ENCODE measurements at places on chromosomes 7 and 10. TPM values are rescaled to one million over a fixed set of nuclear protein-coding genes. Genes with fewer than 3 reads are reported as not detected.

The SLC13A4 gene
- not detected for total RNA-seq

The OPN4 gene
- total RNA-seq = not detected

The PRR15 gene
- not detected for total RNA-seq

The TRIM73 gene
- total RNA-seq = 12.1 TPM

The CYP2C9 gene
- not detected for total RNA-seq

The CHPF2 gene
- total RNA-seq = 30.3 TPM

The CYP2C19 gene
- 0.19 TPM for total RNA-seq

The PTPN20 gene
- 0.99 TPM for total RNA-seq

The SPDYE5 gene
- total RNA-seq = not detected

The GBX1 gene
- not detected for total RNA-seq

The FAM25C gene
- total RNA-seq = not detected

The WDR86 gene
- total RNA-seq = 1.0 TPM

The CFAP70 gene
- total RNA-seq = 1.1 TPM

The ABCF2 gene
- 29.7 TPM for total RNA-seq

The SLC16A12 gene
- not detected for total RNA-seq

The POLR2J2 gene
- total RNA-seq = 23.4 TPM

The C10orf67 gene
- 0.39 TPM for total RNA-seq

The FAM237B gene
- total RNA-seq = not detected

The GALNT11 gene
- total RNA-seq = 16.9 TPM

The ANKRD1 gene
- total RNA-seq = not detected

The OR2A42 gene
- not detected for total RNA-seq

The LRRD1 gene
- total RNA-seq = not detected

The SH2D4B gene
- total RNA-seq = 0.46 TPM

All from activated T-cell treated with anti-CD3 and anti-CD28 coated beads, Interleukin-2, amount 50 U/mL, for 72 hours (primary cell).